NCI-H1930 (cell line): ENCODE measurements at places on chromosomes 2 and 18.

DNA sequence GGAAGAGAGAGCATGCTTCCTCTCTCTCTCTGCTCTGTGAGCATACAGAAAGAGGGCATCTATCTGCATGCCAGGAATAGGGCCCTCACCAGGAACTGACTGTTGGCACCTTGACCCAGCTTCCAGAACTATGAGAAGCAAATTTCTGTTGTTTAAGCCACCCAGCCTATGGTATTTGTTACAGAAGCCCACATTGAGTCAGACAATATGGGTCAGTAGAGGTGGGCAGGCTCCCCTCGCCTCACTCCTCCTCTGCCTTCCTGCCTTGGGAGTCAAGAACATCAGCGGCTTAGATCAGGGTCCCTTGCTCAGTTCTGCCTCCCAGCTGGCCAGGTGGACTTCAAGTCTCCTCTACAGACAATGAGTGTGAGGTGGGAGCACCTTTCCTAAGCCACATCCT is 92.3 kb downstream of the COPS8 start:
- DNase-seq, result no peak

DNA sequence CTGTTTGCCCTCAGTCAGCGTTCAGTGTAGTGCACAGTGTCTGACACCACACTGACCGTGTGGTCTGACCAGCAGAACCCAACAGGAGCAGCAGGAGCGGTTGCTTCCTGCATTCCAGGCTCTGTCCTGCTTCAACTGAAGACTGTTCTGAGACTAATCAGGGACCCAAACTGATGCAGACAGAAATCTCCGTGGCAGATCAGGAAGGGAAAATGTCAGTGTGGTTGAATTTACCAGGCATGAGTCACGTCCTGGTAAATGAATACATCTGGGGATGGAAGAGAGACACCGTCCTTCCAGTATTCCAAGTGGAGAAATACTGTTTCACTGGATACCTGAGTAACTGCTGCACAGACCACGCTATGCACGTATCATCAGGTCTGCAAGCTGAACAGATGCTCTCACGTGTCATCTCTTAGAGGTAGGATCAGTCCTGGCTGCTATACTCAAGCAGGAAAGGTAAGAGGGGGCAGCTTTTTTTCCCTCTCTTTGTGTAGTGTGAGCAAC is 223.6 kb upstream of the EPAS1 start:
- no peak for DNase-seq

DNA sequence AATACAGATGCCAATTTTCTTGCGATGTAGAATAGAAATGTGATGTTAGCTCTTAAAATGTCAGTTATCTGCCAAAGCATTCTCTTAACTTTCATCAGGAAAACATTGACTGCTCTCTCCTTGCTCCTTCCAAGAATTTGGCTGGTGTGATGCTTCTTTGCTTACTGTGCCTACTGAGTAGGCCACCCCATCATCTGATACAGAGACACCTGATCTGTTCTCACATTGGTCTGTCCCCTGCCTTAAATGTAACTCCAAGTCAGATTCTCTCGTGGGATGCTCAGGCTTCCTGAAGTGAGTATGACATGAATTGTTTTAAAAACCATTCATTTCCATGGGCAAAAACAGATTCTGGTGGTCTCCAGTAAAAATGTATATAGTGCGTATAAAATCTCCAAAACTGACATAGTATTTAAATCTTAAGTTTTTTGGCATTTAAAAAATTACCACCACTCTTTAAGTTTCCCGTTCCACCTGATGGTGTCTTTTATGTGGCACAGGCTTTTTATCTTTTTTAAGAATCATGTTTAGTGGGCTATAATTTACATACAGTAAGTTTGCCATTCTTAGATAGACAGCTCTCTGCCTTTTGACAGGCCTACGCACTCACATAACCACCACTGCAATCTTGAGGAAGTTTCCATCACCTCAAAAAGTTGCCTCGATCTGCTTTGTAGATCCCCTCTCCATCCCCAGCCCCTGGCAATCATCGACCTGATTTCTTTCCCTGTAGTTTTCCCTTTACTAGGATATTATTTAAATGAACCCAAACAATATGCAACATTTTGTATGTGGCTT is 36.6 kb downstream of the UBE2F start:
- DNase-seq, result no peak

- DNase-seq, result no peak
Measured at GRCh38 chr2:45736757-45737704, 85.6 kb downstream of the PRKCE start.

DNA sequence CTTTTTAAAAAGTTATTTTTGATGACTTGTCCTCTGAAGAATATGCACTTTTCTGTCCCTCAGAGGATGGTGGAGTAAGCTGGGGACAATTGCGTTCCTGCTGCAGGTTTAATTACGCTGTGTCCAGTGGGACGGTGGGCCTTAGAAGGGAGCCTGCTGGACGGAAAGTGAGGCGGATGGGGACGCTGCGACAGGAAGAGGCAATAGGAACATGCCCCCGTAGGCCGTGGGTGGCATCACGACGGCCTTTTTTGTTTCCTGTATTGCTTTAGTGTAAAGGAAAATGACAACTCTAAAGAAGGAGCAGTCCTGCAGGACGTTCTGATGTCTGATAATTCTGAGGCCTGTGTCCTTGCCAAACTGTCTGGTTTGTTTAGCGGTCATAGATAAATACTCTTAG is 121.6 kb downstream of the NFATC1 start:
- DNase-seq, result no peak

DNA sequence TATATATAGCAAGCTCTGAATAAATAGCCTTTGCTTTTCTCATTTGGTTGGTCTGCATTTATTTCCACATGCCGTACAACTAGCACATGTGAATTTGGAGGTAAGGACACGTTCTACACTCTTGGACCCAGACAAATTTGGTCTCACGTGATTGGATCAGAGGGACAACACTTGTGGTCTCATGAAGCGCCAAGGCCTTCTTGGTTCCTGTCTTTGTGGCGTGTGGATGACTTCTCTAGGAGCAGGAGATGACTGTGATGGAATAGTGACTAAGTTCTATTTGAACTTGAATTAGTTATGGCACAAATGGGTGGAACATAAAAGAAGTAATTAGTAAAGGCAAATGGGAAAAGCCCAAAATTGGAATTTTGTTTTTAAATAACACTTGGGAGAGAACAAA is 206.9 kb downstream of the BCL2 start:
- no peak for DNase-seq

DNA sequence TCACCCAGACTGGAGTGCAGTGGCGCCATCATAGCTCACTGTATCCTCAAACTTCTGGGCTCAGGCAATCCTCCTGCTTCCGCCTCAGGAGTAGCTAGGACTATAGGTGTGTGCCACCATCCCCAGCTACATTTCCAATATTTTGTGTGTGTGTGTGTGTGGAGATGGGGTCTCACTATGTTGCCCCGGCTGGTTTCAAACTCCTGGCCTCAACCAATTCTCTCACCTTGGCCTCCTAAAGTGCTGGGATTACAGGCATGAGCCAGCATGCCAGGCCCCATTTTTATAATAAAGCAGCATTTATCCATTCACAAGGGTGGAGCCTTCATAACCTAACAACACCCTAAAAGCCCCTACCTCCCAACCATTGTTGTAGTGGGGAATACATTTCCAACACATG is 52.5 kb upstream of the DTNB start:
- DNase-seq, result no peak

GRCh38 chr2:192064459-192064858 is 130.3 kb downstream of the TMEFF2 start:
- DNase-seq, result no peak

- no peak for DNase-seq
Measured at GRCh38 chr2:44348400-44348799, 12.9 kb downstream of the PREPL start.
